ENCODE measurements at places on chromosomes 2 and 18. TPM values are rescaled to one million over a fixed set of nuclear protein-coding genes. Genes with fewer than 3 reads are reported as not detected.

DNA sequence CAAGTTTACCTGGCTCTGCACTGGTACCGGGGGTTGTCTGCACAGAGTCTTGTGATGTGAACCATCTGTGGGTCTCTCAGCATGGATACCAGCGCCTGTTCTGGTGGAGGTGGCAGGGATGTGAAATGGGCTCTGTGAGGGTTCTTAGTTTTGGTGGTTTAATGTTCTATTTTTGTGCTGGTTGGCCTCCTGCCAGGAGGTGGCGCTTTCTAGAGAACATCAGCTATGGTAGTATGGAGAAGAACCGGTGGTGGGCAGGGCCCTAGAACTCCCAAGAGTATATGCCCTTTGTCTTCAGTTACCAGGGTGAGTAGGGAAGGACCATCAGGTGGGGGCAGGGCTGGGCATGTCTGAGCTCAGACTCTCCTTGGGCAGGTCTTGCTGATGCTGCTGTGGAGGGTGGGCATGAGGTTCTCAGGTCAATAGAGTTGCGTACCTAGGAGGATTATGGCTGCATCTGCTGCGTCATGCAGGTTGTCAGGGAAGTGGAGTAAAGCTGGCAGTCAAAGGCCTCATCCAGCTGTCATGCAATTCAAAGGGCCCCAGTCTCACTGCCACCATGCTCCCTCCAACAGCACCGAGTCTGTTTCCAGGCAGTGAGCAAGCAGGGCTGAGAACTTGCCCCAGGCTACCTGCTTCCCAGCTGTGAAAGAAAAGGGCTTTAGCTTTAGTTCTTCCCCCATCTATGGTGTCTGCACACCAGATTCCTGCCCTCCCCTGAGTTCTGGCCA is 278.0 kb downstream of the METTL4 start:
- DNase-seq, result peak; percentile 15
- H3K4me3 ChIP-seq, result no peak overlapping the region
- peaks cover 18% of the 10 kb centered on the region for H3K27me3 ChIP-seq
- no peaks in the 10 kb centered on the region for H3K4me1 ChIP-seq

DNA sequence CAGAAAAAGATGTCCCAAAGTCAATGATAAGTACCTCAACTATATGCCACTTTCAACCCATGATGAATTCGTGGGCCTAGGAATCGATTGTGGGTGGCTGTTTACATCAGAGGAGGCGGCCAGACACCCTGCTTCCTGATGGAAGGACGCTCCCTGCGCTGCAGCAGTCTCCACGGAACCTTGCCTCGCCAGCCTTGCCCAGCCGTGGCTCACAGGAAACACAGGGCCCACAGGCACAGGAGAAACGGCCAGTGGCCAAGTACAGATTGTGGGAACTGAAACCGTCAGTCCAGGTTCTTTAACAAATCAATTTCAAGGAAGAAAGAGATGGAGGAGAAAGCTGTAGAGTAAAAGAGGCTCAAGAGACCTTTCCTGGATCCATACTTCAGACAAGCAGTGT is 101.5 kb upstream of the NFATC1 start:
- no peak for DNase-seq
- H3K4me3 ChIP-seq, result no peak overlapping the region
- no peaks in the 10 kb centered on the region for H3K27me3 ChIP-seq
- no peak overlapping the region for H3K27ac ChIP-seq

DNA sequence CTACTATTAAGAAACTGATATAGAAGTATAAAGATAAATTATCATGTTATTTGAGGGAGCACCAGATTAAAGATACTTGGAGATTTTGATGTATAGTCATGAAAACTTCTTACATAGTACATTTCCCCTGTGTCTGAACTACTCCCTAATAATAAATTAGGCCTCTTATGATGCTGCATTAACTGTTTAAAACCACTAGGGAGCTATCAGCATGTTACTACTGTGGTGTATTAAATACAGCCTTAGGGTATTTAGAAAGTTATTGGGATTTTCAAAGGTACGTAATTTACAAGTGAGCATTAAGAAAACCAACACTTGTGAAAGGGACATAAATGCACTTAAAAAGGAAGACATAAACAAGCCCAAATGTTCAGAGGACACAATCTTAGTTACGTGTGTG is 714.0 kb downstream of the EPHA4 start:
- no peak overlapping the region for H3K27ac ChIP-seq
- no peaks in the 10 kb centered on the region for H3K36me3 ChIP-seq
- no peak overlapping the region for H3K4me3 ChIP-seq
- DNase-seq, result no peak
- no peaks in the 10 kb centered on the region for H3K4me1 ChIP-seq
- peaks cover 6% of the 10 kb centered on the region for H3K27me3 ChIP-seq

DNA sequence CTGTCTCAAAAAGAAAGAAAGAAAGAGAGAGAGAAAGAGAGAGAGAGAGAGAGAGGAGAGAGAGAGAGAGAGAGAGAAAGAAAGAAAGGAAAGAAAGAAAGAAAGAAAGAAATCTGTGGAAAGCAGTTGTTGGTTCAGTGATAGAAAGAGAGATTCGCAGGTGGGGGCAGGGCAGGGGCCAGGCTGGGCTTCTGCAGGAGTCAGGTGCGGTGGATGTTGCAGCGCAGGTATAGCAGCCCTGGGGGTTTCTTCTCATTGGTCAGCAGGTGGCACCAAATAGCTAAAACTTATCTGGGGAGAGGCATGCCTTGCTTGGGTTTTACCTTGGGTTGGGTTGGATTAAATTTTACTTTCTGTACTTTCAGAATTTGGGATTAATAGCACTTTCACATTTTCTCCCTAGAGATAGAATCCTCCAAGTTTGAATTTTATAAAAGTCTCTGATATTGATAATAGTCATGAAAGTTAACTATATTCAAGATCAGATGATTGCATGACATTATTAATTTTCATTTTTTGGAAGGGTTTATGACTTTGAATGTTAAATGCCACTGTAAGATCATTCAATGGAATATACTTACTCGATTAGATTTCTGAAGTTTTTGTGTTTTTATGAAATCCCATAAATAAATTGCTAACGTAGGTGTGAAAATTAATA is 66.6 kb downstream of the SPTBN1 start:
- H3K27ac ChIP-seq, result no peak overlapping the region
- H3K27me3 ChIP-seq, result peaks cover 2% of the 10 kb centered on the region
- H3K36me3 ChIP-seq, result no peaks in the 10 kb centered on the region
- peak; percentile 76 for DNase-seq
- peaks cover 15% of the 10 kb centered on the region for H3K4me1 ChIP-seq

DNA sequence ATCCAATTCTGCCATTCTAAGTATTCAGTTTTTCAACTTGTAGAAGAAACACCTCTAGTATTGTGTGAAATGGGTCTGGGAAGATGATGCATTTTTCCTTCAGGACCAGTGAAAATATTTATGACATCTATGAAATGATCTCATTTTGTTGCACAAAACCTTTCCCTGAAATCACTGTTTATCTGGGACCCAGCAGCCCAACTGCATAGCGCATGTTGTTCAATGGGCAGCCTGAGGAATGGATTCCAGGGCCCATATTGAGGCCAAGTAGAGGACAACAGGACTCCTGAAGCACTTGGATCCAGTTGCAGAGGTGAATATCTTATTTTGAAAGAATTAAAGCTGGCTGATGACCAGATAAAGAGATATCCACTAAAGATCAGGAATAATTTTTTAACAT is 7.3 kb downstream of the RBMS1 start:
- no peak overlapping the region for H3K4me3 ChIP-seq
- no peak for DNase-seq
- H3K36me3 ChIP-seq, result no peaks in the 10 kb centered on the region
- no peaks in the 10 kb centered on the region for H3K27me3 ChIP-seq
- peaks cover 81% of the 10 kb centered on the region for H3K4me1 ChIP-seq

GRCh38 chr18:76495435-76496193 is 572 bp upstream of the ZNF516 start:
- H3K36me3 ChIP-seq, result no peaks in the 10 kb centered on the region
- H3K27me3 ChIP-seq, result peaks cover 30% of the 10 kb centered on the region
- peak overlapping the region; percentile 83 for H3K27ac ChIP-seq
- peaks cover 20% of the 10 kb centered on the region for H3K4me1 ChIP-seq

GRCh38 chr2:13572466-13572865 is 855.7 kb downstream of the TRIB2 start:
- no peak for DNase-seq
- H3K4me1 ChIP-seq, result no peaks in the 10 kb centered on the region
- no peak overlapping the region for H3K4me3 ChIP-seq

GRCh38 chr2:628651-629050 is 48.6 kb downstream of the TMEM18 start:
- no peak overlapping the region for H3K4me3 ChIP-seq
- H3K27ac ChIP-seq, result no peak overlapping the region
- H3K36me3 ChIP-seq, result no peaks in the 10 kb centered on the region
- no peak for DNase-seq
- H3K4me1 ChIP-seq, result no peaks in the 10 kb centered on the region
- H3K27me3 ChIP-seq, result no peaks in the 10 kb centered on the region

DNA sequence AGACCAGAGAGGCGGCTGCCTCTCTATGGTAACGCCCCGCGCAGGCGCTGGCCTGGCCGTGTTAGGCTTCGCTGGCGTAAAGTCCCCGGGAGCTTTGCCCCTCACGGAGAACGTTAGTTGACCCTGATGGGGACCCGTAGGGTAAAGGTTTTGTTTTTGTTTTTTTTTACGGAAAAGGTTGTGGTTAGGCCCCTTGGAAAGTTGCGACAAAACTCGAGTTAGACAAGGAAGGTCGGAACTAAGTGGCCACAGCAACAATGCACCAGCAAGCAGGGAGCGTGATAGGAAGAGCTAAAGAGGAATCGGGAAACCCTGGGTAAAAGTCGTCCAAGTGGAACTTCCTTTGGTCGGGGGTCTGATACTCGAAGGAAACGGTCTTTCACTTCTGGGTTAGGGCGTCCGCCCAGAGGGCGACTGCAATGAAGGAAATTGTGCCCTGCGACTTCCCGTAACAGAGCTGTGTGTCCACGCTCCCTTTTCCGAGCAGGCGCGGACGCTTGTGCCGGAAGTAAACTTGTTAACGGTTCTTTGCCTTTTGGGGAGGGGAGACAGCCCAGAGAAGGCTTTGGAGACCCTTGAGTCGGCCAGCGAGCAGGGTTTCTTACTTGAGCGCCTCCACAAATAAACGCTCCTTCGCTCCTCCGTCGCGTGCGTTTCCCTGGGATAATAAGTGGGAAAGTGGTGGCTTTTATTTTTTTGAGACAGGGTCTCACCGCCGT is 493 bp upstream of the CLASP1 start:
- H3K27ac ChIP-seq, result peak overlapping the region; percentile 100
- DNase-seq, result peak; percentile 97
- H3K4me1 ChIP-seq, result peaks cover 61% of the 10 kb centered on the region
- H3K27me3 ChIP-seq, result no peaks in the 10 kb centered on the region
- H3K36me3 ChIP-seq, result peaks cover 55% of the 10 kb centered on the region

- H3K27me3 ChIP-seq, result no peaks in the 10 kb centered on the region
- H3K4me1 ChIP-seq, result peaks cover 16% of the 10 kb centered on the region
- H3K36me3 ChIP-seq, result peaks cover 11% of the 10 kb centered on the region
- no peak overlapping the region for H3K4me3 ChIP-seq
- no peak for DNase-seq
Measured at GRCh38 chr2:135798762-135799161, 38.2 kb downstream of the LCT start.

- no peak overlapping the region for H3K4me3 ChIP-seq
- peaks cover 18% of the 10 kb centered on the region for H3K4me1 ChIP-seq
- H3K36me3 ChIP-seq, result peaks cover 12% of the 10 kb centered on the region
- DNase-seq, result no peak
Measured at GRCh38 chr2:71129902-71130151, 202 bp downstream of the MCEE start.

GRCh38 chr2:10390369-10390801 is 57.7 kb downstream of the ODC1 start:
- no peaks in the 10 kb centered on the region for H3K36me3 ChIP-seq
- peaks cover 66% of the 10 kb centered on the region for H3K4me1 ChIP-seq
- no peak overlapping the region for H3K27ac ChIP-seq

GRCh38 chr18:26429535-26430226 is 118.7 kb downstream of the KCTD1 start:
- DNase-seq, result no peak
- H3K4me3 ChIP-seq, result no peak overlapping the region
- H3K27ac ChIP-seq, result no peak overlapping the region
- no peaks in the 10 kb centered on the region for H3K4me1 ChIP-seq

- H3K27me3 ChIP-seq, result no peaks in the 10 kb centered on the region
- H3K4me1 ChIP-seq, result peaks cover 40% of the 10 kb centered on the region
- DNase-seq, result peak; percentile 89
- peaks cover 7% of the 10 kb centered on the region for H3K36me3 ChIP-seq
- peak overlapping the region; percentile 52 for H3K4me3 ChIP-seq
- H3K27ac ChIP-seq, result peak overlapping the region; percentile 86
Measured at GRCh38 chr2:144183727-144184126, 336.2 kb downstream of the ZEB2 start.

GRCh38 chr2:118423776-118424175 is 335.5 kb downstream of the INSIG2 start:
- H3K4me3 ChIP-seq, result no peak overlapping the region
- no peak overlapping the region for H3K27ac ChIP-seq
- no peaks in the 10 kb centered on the region for H3K4me1 ChIP-seq
- no peak for DNase-seq
- H3K36me3 ChIP-seq, result no peaks in the 10 kb centered on the region

DNA sequence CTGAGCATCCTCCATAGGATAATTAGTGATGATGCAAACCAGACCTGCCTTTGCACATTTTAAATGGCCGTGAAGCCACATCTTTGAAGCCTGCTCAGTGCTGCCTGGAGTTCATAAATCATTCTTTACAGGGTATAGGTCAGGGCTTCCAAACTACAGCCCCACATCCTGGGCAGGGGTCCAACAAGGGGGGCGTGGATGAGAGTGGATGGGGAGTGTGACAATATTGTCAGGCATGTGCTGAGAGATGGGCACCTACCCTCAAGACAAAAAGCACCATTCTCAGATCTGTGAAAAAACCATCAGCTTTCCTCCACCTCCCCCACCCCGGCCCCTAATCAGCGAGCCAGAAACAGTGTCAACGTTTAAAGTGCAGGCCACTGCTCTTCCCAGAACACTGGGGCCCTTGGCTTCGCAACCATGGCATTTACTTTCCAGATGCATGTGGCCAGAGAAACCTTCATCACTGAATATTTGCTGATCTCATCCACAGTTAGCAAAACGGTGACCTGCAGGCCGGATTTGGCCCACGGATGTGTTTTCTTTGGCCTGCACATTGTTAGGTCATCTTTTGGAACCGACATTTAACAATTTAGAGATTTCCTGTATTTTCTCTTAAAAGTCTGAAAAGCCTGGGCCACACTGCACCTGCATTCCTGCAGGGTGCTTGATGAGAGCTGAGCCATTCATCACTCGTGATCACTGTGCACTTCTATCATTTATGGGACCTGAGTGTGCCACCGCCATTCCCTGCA is 130.7 kb downstream of the ANKRD44 start:
- no peaks in the 10 kb centered on the region for H3K27me3 ChIP-seq
- no peak for DNase-seq
- no peak overlapping the region for H3K4me3 ChIP-seq
- H3K4me1 ChIP-seq, result peaks cover 69% of the 10 kb centered on the region
- peak overlapping the region; percentile 6 for H3K27ac ChIP-seq
- H3K36me3 ChIP-seq, result peaks cover 44% of the 10 kb centered on the region

GRCh38 chr2:30298302-30298701 is 67.0 kb downstream of the LBH start:
- H3K27ac ChIP-seq, result no peak overlapping the region
- H3K4me3 ChIP-seq, result no peak overlapping the region
- H3K4me1 ChIP-seq, result peaks cover 24% of the 10 kb centered on the region
- no peak for DNase-seq
- H3K27me3 ChIP-seq, result no peaks in the 10 kb centered on the region

LYPD1 gene
- not detected for total RNA-seq

RAB12 gene
- total RNA-seq, result 12.8 TPM

DLX1 gene
- total RNA-seq, result not detected

TXNDC2 gene
- total RNA-seq, result not detected

LOXL3 gene
- 0.86 TPM for total RNA-seq

LONRF2 gene
- total RNA-seq, result 0.04 TPM

ZNF532 gene
- total RNA-seq, result 11.3 TPM

GCG gene
- total RNA-seq, result not detected

Data from activated CD4-positive, alpha-beta T cell treated with anti-CD3 and anti-CD28 coated beads for 36 hours (primary cell).